ENCODE measurements at places on chromosomes 2 and 18.

- no peak for DNase-seq
Measured at GRCh38 chr2:187466129-187466792, 18.2 kb upstream of the CALCRL start.

DNA sequence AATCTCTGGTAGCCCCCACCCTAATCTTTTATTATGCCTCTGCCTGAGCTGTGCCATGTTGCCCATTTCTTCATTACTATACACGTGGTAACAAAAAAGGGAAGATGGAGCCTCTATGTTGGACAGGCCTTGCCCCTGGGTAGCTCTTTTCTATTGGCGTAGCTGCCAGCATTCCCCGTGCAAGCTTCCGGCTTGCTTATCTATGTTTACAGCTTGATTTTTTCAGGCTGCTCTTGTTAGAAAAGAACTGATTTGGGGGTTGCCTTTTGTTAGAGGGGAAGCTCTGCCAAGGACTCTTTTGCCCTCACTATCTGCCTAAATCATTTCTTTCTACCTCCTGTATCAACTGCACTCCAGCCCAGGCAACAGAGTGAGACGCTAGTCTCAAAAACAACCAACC is 45.5 kb upstream of the ZSWIM2 start:
- DNase-seq = no peak

- DNase-seq = no peak
Measured at GRCh38 chr2:11568436-11568835, 34.6 kb downstream of the GREB1 start.

DNA sequence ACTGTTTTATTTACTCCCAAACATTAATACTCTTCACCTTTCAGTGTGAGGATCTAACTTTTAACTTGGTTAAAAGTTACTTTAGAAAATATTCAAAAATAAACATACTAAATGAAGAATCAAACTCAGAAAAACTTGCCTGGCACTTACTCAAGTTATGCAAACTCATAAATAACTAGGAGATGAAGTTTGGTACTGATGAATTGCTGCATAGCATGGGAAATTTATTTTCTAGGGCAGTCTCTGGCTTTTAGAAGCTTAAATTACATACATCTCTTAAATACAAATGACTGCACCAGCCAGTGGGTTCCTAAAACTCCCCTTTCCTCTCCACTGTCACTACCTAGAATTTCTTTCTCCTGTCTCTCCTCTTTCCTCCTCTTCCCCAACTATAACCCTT is 46.7 kb upstream of the CREB1 start:
- DNase-seq = no peak

- DNase-seq = no peak
Measured at GRCh38 chr2:79982445-79982844, 322.1 kb downstream of the LRRTM1 start.

DNA sequence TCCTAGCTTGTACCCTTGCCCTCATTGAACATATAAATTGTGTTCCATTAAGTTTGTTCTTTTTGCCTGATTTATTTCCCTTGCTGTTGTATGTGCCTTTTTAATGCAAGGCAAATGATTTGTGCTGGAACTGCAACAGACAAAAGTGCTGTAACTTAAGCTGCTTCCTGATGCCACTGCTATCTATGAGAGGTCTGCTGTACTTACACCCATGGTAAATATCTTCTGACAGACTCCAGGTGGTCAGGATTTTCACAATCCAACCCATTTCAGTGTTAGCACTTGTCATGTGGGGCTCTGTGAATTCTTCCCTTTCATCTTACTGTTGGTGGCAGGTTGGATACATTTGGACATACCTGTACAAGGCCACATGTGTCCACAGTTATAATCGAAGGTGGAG is 63.5 kb downstream of the ARHGAP15 start:
- no peak for DNase-seq

DNA sequence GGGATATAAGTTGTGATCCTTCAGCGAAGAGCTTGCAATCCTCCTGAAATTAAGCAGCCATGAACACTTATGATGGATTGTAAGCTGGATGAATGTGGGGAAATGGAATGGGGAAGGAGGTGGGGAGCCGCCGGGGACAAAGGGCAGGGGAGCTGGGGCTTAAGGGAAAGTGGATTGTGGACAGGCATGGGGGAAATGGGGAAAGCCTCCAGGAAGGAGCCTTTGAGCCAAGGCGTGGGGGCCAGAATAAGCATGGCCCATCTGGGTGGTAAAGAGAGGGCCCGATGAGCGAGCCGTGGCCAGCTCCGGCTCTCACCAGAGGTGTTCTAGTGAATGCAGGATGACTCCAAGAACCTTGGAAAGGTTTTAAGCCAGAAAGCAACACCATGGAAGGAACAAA is 124.0 kb downstream of the SMAD7 start:
- no peak for DNase-seq
